ENCODE measurements at places on chromosomes 7 and 10.

DNA sequence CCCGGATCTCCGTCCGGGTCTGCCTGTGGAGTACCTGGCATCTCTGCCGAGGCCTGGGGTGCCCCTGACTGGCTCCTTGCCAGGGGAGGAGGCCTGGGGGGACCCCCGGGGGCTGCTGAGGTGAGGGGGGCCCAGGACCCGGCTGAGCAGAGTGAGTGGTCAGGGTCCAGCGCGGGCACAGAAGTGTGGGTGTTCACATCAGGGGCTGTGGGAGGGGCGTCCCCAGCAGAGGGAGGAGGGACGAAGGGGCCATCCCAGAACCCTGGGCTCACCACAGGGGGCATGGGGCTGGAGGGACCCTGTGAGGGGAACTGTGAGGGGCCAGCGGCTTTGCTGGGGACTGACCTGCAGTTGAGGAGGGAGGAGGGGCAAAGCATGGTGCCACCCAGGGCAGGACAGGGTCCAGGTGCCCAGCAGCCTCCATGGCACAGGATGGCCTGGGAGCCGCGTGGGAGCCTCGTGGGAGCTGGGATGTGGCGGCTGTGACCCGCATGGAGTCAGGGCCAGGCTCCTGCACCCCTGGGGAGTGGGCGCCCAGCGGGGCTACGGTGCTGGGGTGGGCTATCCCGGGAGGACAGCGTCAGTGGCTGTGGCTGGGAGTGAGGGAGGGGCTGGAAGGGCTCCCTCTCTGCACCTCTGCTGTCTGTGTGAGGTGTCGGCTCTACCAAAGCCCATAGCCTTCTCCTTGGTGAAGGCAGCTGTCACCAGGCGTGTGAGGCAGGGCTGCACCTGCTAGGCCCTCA is 91.2 kb downstream of the DNAJB6 start:
- DNase-seq, result no peak

DNA sequence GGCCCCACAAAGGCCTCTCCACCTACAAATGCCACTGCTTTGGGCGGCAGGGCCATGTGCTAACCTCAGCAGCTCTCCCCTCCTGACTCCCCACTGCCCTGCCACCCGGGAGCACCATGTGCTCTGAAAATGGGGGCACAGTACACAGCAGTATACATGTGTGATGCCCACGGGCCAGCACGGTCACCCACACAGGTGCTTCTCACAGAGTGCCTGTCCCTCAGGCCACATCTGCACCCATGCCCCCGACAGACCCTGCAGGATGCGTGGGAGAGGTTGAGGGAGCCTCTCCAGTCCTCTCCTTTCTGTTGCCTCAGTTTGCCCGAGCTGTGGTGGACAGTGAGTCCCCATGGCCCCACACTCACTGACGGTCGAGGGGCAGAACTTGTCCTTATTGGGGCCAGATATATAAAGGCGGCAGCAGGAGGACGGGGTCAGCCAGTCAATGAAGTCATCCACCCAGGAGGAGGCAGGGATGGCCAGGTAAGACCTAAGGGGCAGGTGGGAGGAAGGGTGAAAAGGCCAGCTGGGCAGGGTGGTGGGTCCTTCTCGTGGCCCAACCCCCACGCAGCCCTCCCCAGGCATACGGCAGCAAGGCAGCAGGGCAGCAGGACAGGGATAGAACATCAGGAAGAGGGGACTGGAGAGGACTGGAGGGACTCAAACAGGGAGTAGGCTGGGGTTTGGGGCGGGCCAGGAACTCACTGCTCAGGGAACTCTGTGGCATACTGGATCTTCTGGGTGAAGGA is 19.6 kb downstream of the NPC1L1 start:
- no peak for DNase-seq

DNA sequence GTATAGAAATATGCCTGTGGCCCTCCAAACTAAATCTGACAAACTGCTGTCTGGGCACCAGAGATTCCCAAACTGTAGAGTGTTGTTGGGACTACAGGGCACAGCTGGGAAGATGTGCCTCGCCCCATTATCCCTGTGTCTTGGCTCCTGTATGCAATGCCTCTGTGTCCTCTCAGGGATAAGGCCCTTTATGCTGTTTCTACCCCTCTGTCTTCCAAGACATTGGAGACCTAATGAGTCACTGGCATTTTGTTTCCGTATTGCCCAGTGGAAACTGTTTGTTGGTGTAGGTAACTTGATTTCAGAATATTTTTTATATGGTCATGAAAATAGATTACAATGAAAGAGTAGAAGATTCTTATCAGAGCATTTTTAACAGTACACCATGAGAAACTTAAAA is 183.2 kb downstream of the GLI3 start:
- no peak for DNase-seq

GRCh38 chr7:4803397-4804241 is 28.2 kb downstream of the AP5Z1 start:
- no peak for DNase-seq

GRCh38 chr7:105097619-105098018 is 83.6 kb downstream of the KMT2E start:
- peak; percentile 63 for DNase-seq

GRCh38 chr7:142557971-142558582 is 191.2 kb upstream of the PRSS1 start:
- peak; percentile 64 for DNase-seq

GRCh38 chr10:121464517-121464916 is 133.7 kb downstream of the FGFR2 start:
- no peak for DNase-seq

Data from A172 (cell line).